ENCODE measurements at places on chromosomes 12 and 14.

DNA sequence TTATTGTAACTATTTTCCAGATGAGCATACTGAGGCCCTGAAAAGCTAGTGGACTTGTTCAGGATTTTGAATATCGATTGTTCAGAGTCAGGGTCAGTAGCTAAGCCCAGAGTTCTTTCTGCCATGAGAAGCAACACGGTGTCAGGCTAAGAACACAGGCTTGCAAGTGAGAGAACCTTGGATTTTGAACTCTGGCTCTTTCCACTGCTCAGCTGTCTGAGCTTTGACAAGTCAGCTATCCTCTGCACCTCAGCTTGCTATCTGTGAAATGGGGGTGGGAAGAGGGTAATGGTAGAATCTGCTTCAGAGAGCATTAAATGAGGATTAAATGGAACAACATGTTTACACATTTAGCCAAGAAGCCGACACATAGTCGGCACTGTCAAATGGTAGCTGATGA is 157.2 kb downstream of the SAMD4A start:
- DNase-seq, result no peak

DNA sequence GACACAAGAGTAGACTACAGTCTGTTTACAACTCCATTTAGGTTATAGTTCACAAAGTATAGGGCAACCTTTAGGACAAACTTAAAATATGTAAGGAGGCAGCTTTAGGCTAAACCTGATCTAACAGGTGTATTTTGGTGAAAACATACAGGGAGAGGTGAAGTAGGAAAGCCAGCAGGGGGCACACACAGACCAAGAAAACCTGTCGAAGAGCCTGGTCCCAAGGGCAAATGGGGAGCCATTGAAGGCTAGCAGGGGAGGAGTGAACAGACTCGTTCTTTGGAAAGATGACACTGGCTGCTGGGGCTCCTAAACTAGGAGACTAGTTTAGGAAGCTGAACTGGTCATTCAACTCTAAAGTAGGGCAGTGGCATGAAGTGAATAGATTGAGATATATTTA is 138.8 kb upstream of the WSCD2 start:
- DNase-seq, result peak; percentile 36

GRCh38 chr12:57063991-57064685 is 14.2 kb upstream of the MYO1A start:
- DNase-seq, result no peak

- DNase-seq, result no peak
Observed at GRCh38 chr12:111842556-111843396, 748 bp downstream of the MAPKAPK5 start.

DNA sequence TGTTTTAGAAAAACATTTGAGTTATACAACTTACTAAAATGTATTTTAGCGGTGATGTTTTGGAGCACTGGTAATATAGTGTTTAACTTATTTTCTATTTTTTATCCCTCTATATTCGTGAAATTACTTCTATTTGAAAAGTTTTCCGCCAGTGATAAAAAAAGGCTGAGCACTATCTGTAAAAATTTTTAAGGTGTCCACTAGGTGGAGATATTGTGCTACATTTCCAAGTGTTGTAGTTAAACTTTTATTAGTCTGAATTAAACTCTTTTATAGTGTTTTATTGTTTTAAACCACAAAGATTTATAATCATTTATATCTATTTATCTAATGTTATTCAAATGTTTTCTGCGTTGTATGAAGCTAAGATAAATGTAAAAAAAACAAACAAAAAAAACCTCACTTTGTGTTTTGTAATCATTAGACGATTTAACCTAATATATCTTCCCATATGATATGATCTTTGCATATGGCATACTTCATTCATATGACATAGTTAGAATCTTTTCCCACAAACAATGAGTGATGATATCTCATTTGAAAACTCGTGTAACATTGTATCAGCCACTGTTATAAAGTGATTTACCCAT is 11.8 kb downstream of the ALG10B start:
- DNase-seq, result no peak

DNA sequence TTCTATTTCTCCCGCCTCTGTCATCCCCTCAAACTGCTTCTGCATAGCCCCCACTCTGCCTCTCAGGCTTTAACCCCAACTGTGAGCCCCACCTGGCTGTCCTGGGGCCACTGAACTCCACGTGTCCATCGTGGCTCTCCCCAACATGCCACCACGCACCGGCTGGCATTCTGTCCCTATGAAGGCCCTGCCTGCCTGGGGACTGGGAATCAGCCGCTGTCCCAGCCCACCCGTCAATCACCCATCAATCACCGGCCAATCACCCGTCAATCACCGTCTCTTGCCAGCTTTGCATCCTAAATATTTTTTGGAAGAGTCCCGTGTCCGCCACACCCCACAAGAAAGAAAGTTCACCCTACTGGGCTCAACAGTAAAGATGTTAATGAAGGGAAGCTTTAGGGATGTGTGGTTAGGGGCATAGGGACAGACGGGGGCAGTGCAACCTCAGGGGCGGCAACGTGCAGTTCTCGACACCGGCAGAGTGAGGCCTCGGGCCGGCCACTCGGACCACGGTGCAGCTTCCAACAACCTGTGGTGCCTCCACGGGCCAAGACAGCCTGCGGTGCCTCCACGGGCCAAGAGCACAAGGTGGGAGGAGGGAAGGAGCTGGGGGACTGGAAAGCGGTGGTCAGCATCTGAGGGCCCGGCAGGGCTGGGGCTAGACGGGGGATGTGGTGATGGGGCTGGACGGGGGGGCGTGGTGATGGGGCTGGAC is 85.6 kb downstream of the GALNT9 start:
- no peak for DNase-seq

DNA sequence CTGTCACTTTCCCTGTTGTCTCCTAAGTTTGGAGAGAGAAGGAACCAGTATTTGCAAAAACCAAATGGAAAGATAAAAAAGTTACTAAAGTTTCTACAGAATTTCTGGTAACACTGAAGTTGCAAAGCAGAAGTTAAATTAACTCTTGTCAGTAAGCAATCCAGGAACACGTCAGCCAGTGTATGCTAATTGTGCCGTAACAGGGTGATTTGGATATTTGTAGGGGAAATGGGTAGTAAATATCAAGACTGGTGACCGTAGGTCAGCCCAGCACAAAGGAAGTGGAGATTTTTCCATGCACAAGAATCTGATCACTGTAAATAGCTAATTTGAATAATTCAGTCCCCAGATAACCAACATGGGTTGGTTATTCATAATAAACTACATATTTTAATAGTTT is 2.3 kb downstream of the CDKN1B start:
- no peak for DNase-seq

- DNase-seq, result peak; percentile 96
Observed at GRCh38 chr12:98644712-98645571, at the start of the genes APAF1 and IKBIP. APAF1 (plus strand) TSS chr12:98645290; CDS start chr12:98648360, 3,070 bp downstream. IKBIP (minus strand) TSS chr12:98644788; CDS start chr12:98644701, 87 bp downstream.

- DNase-seq, result no peak
Observed at GRCh38 chr14:21987937-21988336, 314.3 kb upstream of the OR4E1 start.

GRCh38 chr14:100620255-100621100 is 33.3 kb upstream of the BEGAIN start:
- DNase-seq, result no peak

GRCh38 chr12:80058586-80058985 is 40.8 kb upstream of the OTOGL start:
- no peak for DNase-seq

GRCh38 chr12:64611341-64612284 is 1.3 kb downstream of the RASSF3 start:
- DNase-seq, result no peak

DNA sequence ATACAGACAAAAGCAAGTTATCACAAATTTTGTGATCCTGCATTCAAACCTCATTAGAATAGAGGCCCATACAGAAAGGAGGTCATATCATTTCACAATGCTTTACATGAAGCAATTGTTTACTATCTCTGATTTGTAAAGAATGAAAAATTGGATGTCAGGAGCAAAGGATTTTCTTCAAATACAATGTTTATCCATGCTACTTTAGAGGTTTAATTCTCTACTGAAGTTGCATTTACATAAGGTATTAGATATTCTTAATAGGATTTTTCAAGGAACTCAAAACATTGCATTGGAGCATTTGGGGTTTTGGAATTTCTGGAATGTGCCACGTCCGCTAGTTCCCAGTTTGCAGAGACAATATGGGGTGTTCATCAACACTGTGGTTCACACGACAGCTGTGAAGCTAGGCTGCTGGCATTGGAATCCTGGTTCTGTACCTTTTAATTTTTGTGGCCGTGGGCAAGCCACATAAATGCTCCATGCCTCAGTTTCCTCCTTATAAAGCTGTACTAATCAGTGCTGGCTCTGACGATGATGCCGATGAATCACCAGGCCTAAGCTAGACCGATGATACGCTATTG is 174.8 kb downstream of the APAF1 start:
- no peak for DNase-seq

DNA sequence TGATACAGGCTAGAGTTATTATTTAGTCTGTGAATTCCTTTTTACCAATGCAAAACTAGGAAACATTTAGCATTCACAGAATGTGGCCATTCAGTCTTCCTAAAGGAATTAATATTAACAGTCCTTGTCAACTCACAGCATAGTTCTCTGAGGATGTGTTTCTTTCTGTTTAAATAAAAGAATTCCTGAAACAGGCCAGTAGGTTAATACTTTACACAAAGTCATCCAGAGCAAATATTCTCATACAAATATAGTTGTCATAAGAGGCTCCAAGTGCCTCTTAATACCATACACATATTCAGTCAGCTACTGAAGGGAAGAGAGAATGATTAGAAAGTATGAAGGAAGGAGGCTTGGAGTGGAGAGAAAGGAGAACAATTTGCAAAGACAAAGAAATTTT is 120.1 kb downstream of the LMNTD1 start:
- DNase-seq, result no peak

DNA sequence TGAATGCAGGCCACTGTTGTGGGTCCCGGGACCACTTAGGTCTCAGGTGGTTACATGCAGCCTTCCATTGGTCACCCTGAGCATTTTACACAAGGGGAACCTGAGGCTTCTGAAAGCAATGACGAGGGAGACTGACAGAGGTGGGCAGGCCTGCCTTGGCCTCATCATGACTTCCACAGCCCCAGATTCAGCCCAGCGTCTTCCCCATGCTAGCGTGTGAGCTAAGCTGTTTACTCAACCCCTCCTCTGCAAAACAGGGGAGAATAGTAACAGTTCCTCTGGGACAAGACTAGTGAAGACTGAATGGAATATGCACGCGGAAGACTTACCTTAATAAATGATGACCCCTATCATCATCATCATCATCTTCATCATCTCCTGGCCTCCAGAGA is 46.8 kb downstream of the VWF start:
- DNase-seq, result no peak

DNA sequence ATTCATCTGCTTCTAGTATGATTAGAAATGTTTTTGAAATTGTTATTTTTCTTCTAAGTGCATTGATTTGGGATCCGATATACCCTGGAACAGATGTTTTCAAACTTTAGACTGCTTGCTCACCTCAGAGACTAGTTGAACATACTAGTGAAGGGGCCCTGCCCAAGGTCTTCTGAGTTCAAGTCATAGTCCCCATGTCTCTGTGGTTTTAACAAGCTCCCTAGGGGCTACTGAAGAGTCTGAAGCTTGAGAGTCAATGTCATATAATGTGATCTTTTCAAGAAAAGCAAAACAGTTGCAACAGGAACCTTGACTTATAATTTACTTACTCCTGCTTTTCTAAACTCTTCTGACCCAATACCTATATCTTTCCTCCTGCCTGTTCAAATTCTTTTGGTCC is 7.5 kb upstream of the UBE2N start:
- no peak for DNase-seq

GRCh38 chr14:72876710-72877063 is 17.2 kb downstream of the DPF3 start:
- no peak for DNase-seq

- no peak for DNase-seq
Observed at GRCh38 chr14:81557146-81557545, 23.5 kb upstream of the SEL1L start.

DNA sequence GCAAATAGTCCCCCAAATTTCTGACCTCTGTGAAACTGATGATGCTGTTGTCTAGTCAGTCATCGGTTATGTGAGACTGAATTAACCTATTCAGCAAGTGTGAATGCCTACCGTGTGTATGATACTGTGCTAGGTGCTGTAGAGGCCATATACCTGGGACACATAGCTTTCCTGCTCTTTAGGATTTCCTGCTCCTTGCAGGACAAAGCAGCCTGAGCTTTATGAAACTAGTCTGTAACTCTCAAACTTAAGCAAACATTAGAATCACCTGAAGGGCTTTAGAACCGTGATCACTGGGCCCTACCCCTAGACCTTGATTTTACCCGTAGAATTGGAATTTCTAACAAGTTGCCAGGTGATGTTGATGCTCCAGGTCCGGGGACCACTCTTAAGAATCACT is 6.9 kb downstream of the MARK3 start:
- DNase-seq, result no peak

GRCh38 chr12:15754233-15754632 is 35.0 kb downstream of the EPS8 start:
- DNase-seq, result no peak

GRCh38 chr12:111072299-111072698 is 151.9 kb upstream of the MYL2 start:
- DNase-seq, result no peak

DNA sequence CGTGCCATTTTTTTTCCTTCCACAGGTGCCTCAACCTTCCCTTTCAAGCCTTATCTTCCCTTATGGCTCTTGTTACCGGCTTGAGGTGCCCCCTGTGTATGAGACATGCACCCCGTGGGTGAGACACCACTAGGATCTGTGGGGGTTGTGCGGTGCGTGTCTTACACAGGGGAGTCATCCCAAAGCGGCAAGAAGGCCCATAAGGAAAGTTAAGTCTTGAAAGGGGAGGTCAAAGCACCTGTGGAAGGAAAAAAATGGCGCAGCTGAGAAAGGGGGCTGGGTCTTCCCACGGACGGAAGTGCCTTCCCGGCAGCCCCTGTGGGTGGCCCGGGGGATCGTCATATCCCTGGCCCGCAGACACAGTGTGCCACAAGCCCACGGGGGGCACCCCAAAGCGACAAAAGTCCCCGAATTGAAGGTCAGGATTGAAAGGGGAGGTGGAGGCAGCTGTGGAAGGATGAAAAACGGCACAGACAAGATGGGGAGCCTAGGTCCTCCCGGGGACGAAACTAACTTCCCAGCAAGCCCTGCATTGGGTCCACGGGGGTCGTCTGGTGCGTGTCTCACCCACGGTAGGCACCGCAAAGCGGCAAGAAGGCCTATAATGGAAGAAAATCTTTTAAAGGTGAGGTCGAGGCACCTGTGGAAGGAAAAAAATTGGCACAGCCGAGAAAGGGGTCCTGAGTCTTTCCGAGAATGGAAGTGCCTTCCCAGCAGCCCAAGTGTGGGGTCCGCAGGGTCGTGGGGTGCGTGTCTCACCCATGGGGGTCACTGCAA is 273.3 kb downstream of the ALG10 start:
- no peak for DNase-seq

GRCh38 chr12:66683073-66683472 is 4.2 kb upstream of the GRIP1 start:
- no peak for DNase-seq

Data from head of caudate nucleus (tissue), 42 donors.